ENCODE measurements at places on chromosomes 5 and 9.

DNA sequence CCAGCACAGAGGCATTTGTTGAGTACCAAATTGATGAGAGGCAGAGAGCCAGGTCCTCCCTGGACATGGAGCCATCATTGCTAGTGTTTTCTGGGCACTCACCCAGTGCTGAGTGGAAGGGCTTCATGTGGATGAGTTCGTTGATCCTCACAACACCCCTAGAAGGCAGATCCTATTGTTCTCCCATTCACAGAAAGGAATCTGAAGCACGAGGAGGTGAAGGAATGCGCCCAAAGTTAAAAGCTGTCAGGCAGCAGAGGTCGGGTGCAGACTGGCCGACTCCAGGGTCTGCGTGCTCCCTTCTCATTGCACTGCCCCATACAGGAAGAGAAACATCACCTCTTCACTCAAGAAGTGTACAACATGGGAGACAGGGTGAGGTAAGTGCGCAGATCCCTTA lies 153.5 kb upstream of the TNPO1 start:
- no peak for DNase-seq

DNA sequence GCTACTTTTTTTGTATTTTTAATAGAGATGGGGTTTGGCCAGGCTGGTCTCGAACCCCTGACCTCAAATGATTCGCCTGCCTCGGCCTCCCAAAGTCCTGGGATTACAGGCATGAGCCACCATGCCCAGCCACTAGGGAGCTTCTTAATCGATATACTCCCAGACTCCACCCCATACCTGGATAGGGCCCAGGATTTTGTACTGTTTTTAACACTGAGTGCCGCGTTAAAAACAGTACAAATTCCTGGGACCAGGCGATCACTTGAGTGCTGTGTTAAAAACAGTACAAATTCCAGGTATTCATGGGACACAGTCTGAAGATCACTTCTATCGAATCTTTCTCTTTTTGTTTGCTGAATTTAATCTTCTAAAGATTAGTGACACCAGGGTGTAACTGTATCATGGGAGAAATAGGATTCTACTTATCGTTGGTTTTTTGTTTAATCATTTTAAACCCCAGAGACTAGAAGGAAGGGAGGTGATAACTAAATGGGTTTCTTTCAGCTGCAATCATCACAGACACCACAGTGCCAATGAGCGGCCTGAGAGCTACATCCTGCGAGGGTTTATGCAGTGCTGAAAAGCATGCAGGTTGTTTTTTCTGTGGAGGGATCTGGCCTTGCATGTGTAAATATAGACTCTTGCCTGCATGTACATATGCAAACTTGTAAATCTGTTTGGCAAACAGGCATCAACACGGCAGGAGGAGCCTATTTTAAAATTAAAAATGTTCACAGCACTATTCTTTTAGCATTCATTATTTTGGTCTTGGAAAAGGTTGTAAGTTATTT lies 303.8 kb upstream of the WWC1 start:
- DNase-seq: no peak

GRCh38 chr9:2363138-2363745 lies 258.3 kb upstream of the VLDLR start:
- no peak for DNase-seq

GRCh38 chr5:453725-454481 lies 10.9 kb downstream of the EXOC3 start:
- peak; percentile 32 for DNase-seq

DNA sequence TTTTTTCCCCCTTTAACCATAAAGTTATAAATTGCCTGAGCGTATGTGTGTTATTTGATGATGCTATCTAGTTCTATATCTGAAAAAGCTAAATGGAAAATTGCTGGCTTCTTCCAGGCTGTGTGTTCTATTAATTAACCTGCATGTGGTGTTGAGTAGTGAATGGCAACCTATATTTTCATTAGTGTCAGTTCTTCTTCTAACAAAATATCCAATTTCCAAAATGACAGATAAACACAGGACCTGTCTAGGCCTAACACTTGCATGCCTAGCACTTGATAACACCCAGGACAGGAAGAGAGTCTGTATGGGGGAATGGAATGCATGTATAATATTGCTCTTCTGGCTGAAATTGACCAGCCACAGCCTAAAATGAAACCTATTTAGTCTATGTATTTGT lies 91.7 kb downstream of the CD180 start:
- DNase-seq: no peak

GRCh38 chr9:132973713-132974112 lies 4.8 kb upstream of the GFI1B start:
- no peak for DNase-seq

GRCh38 chr5:95621839-95622629 lies 2.1 kb downstream of the GPR150 start:
- no peak for DNase-seq

DNA sequence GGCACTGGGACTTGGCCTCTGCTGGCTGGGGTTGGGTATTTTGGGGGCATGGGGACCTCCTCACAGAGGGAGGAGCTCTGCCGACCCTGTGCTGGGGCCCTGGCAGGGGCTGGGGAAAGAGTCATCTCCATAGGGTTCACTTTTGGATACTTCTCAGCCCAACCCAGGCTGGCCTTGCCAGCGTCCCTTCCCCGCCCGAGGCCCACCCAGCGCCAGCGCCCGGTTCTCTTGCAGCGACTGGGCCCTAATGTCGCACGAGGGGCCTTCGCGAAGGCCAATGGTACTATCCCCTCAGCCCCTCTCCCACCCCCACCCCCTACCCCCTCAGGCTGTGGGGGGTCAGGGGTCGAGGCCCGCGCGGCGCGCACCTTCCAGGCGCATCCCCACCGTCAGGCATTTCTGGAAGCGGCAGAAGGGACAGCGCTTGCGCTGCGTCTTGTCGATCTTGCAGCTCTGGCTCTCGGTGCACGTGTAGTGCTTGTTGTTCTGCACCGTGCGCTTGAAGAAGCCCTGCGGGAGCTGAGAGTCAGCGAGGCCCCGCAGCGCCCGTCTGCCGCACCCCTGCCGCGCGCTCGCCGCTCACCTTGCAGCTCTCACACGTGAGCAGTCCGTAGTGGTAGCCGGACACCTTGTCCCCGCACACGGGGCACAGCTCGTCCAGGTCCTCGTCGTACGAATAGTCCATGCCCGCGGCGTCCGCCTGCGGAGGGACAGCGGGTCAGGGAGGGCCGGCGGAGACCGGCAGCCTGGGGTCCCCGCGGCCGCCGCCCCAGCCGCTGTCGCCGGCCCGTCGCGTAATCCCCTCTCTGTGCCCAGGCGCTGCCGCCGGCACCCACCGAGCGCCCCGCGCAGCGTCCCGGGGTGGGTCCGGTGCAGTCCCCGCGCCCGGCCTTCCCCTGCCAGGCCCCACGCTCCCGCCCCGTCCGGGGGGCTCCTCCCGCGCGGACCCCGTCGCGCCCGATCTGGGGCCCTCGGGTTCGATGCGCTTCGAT lies 4.2 kb downstream of the NR5A1 start:
- no peak for DNase-seq

GRCh38 chr9:81562231-81563019 lies 126.9 kb downstream of the TLE1 start:
- DNase-seq: peak; percentile 44

- no peak for DNase-seq
Measured at GRCh38 chr5:133284306-133284705, 232.5 kb downstream of the HSPA4 start.

DNA sequence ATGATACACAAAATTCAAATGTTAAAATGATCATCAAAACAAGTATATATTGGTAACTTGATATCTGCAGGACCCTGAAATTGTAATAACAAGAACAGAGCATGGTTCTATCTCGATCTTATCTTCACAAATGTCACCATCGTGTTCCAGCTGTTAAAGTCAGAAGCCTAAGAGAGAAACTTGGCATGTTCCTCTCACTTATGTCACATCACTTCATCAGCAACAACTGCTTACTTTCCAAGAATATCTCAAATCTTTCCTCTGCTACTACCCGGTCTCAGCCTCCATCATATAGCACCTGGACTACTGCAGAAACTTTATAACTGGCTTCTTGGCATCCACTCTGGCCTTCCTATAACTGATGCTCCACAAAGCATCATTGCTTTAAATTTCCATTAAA lies 84.9 kb downstream of the FBN2 start:
- no peak for DNase-seq
